Neural progenitor cell (in vitro differentiated cells): ENCODE measurements at places on chromosomes 3 and 15. TPM values are rescaled to one million over a fixed set of nuclear protein-coding genes. Genes with fewer than 3 reads are reported as not detected.
A peak's percentile ranks its signal among the peaks of the same experiment; 100 is the strongest.

- H3K36me3 ChIP-seq = no peaks in the 10 kb centered on the region
- H3K27ac ChIP-seq = no peak overlapping the region
Observed at GRCh38 chr3:4680227-4680691, 187.1 kb downstream of the ITPR1 start.

- no peak overlapping the region for H3K4me3 ChIP-seq
- no peak overlapping the region for H3K27ac ChIP-seq
- DNase-seq = no peak
- no peaks in the 10 kb centered on the region for H3K36me3 ChIP-seq
- H3K27me3 ChIP-seq = no peaks in the 10 kb centered on the region
Observed at GRCh38 chr3:153266619-153267018, 104.6 kb downstream of the RAP2B start.

DNA sequence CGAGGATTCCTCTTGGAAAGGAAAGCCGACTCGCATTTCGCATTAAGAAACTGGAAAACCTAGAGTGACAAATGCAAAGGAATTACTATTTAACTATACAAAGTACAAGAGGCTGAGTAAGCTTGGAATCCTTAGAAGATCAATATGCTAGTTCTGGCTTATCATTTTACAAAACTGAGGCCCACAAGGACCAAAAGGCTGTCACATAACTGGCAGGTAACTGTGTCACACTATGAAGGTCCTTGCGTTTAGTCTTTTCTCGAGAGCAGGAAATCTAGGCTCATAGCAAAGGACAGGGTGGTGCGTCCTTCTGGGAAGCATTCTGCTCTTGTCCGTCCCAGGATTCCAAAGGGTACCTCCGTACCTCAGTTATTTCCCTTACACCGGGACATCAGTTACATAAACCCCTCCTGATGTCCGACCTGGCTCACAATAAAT is 629 bp downstream of the RPL24 start:
- H3K4me1 ChIP-seq = peaks cover 10% of the 10 kb centered on the region
- no peaks in the 10 kb centered on the region for H3K27me3 ChIP-seq
- H3K4me3 ChIP-seq = peak overlapping the region; percentile 92
- peaks cover 30% of the 10 kb centered on the region for H3K36me3 ChIP-seq

- no peak overlapping the region for H3K27ac ChIP-seq
- no peaks in the 10 kb centered on the region for H3K36me3 ChIP-seq
- H3K27me3 ChIP-seq = no peaks in the 10 kb centered on the region
- no peak for DNase-seq
Observed at GRCh38 chr3:35663471-35663870, 24.1 kb downstream of the ARPP21 start.

DNA sequence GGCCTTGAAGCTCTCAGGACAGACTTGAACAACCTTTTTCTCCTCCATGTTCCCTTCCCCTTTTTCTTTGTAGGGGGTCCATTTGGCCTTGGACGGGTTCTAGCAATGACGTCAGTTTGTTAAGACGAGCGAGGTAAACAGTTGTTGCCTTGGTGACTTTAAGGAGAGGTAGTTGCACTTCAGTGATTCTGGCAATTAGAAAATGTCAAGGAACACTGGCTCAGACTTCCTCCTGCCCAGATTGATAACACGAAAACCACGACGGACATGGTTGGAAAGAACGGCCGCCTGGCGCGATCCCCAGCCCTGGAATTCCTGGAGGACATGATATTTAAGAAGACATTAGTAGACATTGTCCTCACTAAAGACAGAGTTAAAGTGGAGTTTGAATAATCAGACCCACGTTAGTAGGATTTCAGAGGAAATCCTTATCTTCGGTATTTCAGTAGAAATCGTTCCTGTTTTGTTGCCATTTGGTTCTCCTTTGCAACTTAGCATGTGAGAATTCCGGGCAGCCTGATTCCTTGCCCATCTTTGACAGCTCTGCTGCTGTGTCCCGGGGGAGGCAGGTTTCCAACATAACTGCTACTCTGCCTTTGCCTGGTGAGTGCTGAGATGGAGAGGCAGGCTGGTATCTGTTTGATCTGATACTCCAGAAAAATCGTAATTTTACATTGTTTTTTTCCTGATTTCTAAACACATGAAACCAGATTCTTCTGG is 87.3 kb downstream of the ST6GAL1 start:
- H3K4me3 ChIP-seq = no peak overlapping the region
- H3K27me3 ChIP-seq = no peaks in the 10 kb centered on the region
- no peaks in the 10 kb centered on the region for H3K4me1 ChIP-seq
- H3K36me3 ChIP-seq = no peaks in the 10 kb centered on the region
- H3K27ac ChIP-seq = no peak overlapping the region
- no peak for DNase-seq

GRCh38 chr3:28077572-28077971 is 163.8 kb upstream of the CMC1 start:
- peaks cover 14% of the 10 kb centered on the region for H3K4me1 ChIP-seq
- H3K27ac ChIP-seq = no peak overlapping the region
- no peaks in the 10 kb centered on the region for H3K36me3 ChIP-seq
- no peak overlapping the region for H3K4me3 ChIP-seq
- peak; percentile 75 for DNase-seq
- no peaks in the 10 kb centered on the region for H3K27me3 ChIP-seq

DNA sequence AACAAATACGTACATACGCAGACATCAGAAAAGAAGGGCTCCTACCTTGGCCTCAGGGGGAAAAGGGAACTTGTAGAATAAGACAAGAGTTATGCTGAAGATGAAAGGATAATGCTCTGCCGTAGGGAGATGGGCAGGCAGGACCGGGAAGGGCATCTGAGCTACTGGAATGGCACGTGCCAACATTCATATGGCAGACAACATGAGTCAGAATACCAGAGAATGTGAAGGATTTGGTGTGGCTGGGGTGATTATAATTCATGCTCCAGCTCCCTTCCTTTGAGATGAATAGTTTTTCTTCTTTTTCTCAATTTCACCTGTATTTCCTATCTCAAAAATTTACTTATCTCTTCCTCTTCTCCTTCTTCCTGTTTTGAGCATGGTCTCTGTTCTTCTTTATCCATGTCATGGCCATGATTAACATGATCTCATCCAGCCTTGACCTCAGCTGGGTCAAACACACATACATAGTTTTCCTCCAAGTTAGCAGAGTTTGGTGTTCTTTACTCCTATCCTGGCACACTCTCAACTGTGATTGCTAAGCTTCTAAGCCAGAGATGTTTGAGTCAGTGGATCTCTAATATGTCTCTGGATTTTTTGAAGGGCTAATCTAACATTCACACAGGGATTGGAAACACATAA is 507.0 kb downstream of the FOXP1 start:
- DNase-seq = no peak
- no peaks in the 10 kb centered on the region for H3K27me3 ChIP-seq
- no peaks in the 10 kb centered on the region for H3K36me3 ChIP-seq
- peaks cover 23% of the 10 kb centered on the region for H3K4me1 ChIP-seq
- no peak overlapping the region for H3K27ac ChIP-seq
- no peak overlapping the region for H3K4me3 ChIP-seq

- peaks cover 30% of the 10 kb centered on the region for H3K4me1 ChIP-seq
- H3K36me3 ChIP-seq = no peaks in the 10 kb centered on the region
- no peak for DNase-seq
- H3K4me3 ChIP-seq = no peak overlapping the region
- H3K27ac ChIP-seq = no peak overlapping the region
- no peaks in the 10 kb centered on the region for H3K27me3 ChIP-seq
Observed at GRCh38 chr3:71813704-71814103, 28.8 kb upstream of the PROK2 start.

- no peak overlapping the region for H3K27ac ChIP-seq
- peaks cover 11% of the 10 kb centered on the region for H3K4me1 ChIP-seq
Observed at GRCh38 chr15:71634820-71635560, 175.4 kb upstream of the NR2E3 start.

DNA sequence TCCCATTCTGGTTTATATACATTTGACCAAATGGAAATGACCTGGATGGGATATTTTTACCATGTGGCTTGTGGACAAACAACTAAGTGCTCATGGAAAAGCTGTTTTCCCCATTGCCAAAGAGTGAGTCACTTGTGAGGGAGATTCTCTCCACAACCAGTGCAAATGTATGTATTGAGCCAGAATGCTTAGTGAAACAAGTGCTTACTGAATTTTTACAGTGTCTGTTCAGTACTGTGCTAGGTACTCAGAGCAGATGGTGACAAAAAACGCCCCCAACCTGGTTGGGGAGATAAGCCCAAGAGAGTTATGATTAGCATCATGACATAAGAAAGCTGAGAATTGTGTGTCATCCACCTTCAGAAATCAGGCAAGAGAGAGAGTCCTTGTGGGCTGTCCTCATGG is 2.3 kb downstream of the CHP1 start:
- DNase-seq = no peak
- no peaks in the 10 kb centered on the region for H3K27me3 ChIP-seq
- no peaks in the 10 kb centered on the region for H3K4me1 ChIP-seq

GRCh38 chr15:83810110-83810509 is 156.2 kb downstream of the ADAMTSL3 start:
- no peaks in the 10 kb centered on the region for H3K27me3 ChIP-seq
- H3K36me3 ChIP-seq = no peaks in the 10 kb centered on the region
- DNase-seq = no peak
- no peak overlapping the region for H3K4me3 ChIP-seq
- H3K27ac ChIP-seq = no peak overlapping the region

DNA sequence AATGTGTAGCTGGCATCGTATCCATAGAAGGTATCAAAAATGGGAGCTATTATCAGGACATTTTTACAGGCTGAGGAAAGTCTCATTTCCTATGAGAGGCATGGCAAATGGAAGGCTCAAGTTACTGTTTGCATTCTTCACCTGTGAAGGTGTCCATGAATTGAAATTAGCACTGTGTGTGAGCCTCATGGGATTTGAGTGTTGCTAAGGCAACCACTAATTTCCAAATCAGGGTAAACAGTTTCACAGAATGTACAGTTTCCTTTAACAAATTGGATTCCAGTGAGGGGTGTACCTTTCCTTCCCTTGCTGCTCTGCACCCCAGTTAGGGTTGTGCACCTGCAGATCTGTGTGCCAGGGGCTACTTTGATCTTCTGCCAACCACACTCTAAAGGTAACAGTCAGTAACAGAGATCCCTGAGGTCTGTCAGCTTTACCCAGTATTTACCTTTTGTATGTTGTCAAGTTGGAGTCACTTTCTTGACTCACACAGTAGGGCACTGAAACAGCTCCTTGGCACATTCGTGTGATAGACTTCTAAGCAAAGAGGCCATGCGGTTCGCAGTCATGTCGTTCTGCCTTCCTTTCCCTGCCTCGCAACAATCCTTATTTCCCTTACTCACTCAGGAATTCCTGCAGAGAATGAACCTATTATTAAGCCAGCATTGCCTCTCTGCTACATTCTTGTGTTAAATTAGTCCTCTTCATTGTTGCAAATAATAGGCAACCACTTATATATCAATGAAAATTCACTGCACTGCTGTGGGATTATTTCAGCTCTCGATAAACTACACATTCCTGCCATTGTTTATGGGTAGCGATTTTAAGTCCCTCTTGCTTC is 129.8 kb upstream of the GBE1 start:
- peak; percentile 61 for DNase-seq
- H3K4me1 ChIP-seq = peaks cover 9% of the 10 kb centered on the region
- H3K27ac ChIP-seq = peak overlapping the region; percentile 11
- H3K4me3 ChIP-seq = no peak overlapping the region
- H3K36me3 ChIP-seq = peaks cover 3% of the 10 kb centered on the region

- H3K27me3 ChIP-seq = no peaks in the 10 kb centered on the region
- H3K36me3 ChIP-seq = no peaks in the 10 kb centered on the region
- no peak overlapping the region for H3K27ac ChIP-seq
- H3K4me1 ChIP-seq = no peaks in the 10 kb centered on the region
- DNase-seq = no peak
Observed at GRCh38 chr3:46318207-46318927, 35.5 kb upstream of the CCR2 start.

DNA sequence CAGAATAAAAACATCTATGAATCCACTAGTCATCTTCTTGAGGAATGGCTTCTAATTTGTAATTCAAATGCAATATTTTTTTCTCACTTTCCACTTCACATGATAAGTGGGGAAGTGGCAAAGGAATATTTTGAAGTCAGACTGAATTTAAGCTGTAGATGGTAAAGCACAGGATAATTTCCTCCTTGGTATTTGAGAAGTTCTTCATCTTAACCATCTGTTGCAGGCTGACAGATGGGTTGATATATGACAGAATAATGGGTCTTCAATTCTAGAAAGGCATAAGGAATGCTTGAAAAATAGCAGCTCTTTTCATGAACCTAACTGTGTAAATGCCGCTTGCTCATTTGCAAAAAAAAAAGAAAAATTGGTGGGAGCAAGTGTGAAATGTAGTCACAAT is 66.5 kb upstream of the SNTN start:
- no peak for DNase-seq
- H3K27me3 ChIP-seq = no peaks in the 10 kb centered on the region
- H3K4me3 ChIP-seq = no peak overlapping the region
- peaks cover 6% of the 10 kb centered on the region for H3K36me3 ChIP-seq

DNA sequence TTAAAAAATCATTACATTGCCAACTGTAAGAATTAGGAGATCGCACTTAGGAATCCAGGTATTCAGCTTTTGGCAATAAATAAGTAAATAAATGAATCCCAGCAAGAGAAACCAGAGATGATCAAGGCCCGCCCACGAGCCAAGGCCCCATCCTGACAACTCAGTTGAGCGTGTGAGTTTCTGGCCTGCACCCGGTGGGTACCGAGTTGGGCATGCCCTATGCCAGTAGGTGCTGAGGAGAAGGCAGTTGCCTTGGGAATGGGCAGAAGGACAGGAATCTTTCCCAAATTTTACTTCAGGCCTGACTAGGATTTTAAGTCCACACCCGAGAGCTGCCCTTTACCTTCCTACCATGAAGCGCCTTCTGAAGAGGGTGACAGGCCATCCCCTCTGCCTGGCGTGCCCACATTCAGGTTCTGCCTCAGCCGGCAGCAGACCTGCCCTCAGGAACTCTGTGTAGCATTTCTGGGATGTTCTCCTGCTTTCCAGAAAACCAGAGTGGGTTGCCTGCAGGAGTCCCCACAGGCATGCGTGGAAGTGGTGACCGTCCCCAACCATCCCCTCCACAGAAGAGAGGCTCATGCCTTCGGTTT is 99.3 kb upstream of the ALDH1A3 start:
- H3K4me3 ChIP-seq = no peak overlapping the region
- H3K4me1 ChIP-seq = no peaks in the 10 kb centered on the region
- H3K27ac ChIP-seq = no peak overlapping the region
- H3K27me3 ChIP-seq = no peaks in the 10 kb centered on the region
- no peak for DNase-seq
- H3K36me3 ChIP-seq = no peaks in the 10 kb centered on the region

Gene ECE2
- 0.15 TPM in 1 of 2 replicates, not detected in the other for total RNA-seq

Gene GOLGA6A
- 0.04 and 0.59 TPM in 2 replicates for total RNA-seq
